ENCODE measurements at places on chromosomes 7 and 10. TPM values are rescaled to one million over a fixed set of nuclear protein-coding genes. Genes with fewer than 3 reads are reported as not detected.

DNA sequence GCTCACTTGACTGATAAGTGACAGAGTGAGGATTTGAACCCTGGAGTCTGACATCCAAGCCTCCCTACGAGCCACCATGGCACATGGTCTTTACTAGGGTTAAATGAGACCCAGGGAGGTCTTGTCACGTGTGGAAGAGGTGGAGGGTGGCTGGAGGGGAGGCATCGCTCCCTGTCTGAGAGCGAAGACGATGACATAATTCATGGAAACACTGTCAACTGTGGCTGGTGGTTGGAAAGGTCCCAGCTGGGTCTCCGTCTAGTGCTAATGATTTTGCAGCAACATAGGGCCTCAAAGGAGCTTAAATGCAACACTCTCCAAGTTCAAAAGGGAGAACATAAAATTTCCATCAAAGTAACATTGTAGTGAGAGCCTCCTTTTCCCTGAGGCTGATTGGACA, 99.9 kb upstream of the BAIAP2L1 start:
- DNase-seq, result no peak

GRCh38 chr7:5667391-5667790, 114.1 kb downstream of the RNF216 start:
- no peak for DNase-seq

GRCh38 chr7:119522263-119522662, 750.7 kb upstream of the KCND2 start:
- DNase-seq, result no peak

DNA sequence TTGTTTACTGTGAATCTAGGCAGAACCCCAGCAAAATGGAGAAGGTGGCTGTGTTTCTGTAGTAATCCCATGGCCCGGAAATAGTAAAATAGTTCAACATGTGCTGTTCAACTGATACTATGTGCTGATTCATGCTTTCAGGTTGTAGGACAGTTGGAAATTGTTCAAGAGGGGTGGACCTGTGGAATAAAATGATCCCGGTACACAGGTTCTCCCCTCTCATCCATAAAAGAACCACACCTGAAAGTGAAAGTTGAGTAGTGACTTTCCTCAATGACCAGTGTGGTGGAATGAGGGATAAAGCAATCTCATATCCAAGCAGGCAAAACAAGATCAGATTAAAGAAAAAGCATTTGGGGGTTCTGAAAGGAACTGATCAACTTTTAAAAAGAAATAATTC, 177.1 kb downstream of the POU6F2 start:
- no peak for DNase-seq

- DNase-seq, result no peak
These were observed 534.7 kb downstream of the NRG3 start for GRCh38 chr10:82409671-82410070.

DNA sequence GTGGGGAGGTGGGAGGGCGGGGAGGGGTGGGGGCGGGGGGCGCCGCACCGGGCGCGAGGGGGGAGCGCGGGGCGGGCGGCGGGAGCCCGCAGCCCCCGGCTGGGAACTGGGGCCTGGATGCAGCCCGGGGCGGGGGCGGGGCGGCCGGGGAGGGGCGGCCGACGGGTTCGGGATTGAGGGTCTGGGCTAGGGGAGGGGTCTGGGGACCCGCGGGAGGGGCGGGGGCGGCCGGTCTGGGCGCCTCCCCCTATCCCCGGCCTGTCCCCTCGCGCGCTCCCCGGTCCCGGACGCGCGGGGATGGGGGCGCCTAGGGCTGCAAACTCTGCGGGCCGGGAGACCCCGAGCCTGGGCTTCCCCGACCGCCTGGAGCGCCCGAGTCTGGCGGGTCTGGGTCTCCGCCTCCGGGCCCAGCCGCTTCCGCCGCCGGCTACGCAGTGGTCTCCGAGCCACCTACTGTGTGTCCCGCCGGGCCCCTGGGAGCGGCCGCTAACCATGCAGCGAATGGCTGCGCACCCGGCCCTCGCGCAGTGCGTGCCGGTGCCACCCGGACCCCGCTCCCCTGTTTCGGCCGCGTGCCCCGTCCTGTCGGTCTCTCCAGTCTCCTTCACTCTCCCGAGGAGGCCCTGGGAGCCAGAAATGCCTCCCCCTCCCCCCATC, 375 bp upstream of the FGF8 start:
- DNase-seq, result no peak

- no peak for DNase-seq
These were observed 27.1 kb downstream of the TNRC18 start for GRCh38 chr7:5396542-5396941.

Gene CYP2C9
- not detected for total RNA-seq

Gene SUGCT
- total RNA-seq, result 4.5 TPM

Gene ALDH18A1
- total RNA-seq, result 38.2 TPM
